ENCODE measurements at places on chromosomes 2 and 18. TPM values are rescaled to one million over a fixed set of nuclear protein-coding genes. Genes with fewer than 3 reads are reported as not detected.

DNA sequence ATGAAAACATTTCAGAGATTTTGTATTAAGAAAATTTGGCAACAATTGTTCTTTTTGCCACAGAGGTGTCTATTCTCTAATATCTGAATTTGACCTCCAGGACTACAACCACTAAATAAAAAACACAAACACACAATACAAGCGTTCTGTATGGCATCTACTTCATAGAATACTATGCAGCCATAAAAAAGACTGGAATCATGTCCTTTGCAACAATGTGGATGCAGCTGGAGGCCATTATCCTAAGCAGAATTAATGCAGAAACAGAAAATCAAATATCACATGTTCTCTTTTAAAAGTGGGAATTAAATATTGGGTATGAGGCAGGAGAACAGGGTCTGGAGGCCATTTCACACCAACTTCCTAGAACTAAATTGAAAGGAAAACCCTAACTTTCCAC is 19.5 kb downstream of the SLC25A12 start:
- no peak for DNase-seq

DNA sequence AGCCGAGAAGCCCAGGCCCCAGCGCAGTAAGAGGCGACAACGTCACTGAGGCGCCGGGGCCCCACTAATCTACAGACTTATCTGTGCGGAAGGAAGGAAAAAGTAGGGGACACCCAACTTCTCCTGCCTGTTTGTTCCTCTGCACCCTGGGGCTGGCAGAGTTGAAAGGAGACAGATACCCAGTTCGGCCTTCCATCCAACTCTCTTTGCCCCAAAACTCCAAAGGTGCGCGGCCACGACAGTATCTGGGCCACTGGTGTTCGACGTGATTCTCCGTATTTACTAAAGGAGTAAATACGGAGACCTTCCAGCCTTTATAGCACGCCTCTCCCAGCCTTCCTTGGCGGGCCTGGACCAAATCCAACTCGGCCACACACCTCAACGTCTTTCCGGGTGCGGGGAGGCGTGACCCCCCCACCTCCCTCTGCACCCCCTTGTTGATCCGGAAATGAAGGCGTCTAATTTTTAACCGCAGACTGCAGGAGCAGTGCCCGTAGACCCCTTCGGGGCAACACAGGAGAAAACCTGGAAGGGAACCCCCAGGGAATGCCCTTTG is 1.6 kb downstream of the SMAD7 start:
- peak; percentile 73 for DNase-seq

GRCh38 chr2:169818241-169818640 is 6.5 kb downstream of the METTL5 start:
- DNase-seq, result no peak

DNA sequence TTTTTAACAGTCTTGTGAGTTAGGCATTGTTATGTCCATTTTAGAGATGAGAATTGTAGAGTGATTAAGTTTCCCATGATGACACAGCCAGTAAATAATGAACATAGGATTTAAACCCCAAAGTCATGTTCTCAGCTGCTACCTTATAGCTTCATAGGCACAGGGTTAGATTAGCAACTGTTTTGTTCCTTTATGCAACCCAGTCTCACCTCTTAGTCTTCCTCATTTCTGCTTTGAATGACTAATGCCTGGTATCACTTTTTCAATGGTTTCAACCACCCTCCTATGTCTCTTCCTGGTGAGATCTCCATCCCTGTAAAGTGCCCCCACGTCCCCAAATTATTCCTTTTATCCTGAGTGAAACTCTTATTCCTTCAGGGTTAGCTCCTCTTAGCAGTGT is 44.3 kb downstream of the MFSD6 start:
- DNase-seq, result no peak

DNA sequence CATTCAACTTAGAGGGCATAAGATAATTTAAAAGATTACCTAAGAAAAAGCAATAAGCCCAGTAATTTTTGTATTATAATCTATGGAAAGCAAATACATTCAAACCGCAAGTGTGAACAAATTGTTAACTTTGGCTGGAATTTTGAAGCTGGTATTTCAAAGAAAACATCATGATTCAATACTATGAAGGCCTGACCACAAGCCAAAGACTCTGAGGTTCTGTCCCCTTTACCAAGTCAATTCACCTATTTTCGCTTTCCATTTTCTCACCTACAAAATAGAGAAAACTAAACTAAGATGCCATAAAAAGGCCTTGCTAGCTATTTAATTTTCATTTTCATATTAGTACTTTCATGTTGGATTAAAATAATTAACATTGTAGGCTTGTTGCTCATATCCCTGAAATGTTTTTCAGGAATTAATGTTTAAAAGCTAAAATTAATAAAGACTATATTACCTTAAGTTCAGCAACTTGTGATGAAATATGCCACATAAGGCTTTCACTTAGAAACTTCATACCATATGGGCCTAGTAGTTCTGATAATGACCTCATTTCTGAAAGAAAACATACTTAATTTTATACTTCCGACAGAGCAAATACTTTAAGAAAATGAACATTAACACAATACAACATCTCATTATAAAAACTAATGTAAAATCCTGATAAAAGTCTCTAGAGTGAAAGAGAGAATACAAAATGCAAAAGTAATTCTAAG is 85.7 kb upstream of the FRZB start:
- no peak for DNase-seq

DNA sequence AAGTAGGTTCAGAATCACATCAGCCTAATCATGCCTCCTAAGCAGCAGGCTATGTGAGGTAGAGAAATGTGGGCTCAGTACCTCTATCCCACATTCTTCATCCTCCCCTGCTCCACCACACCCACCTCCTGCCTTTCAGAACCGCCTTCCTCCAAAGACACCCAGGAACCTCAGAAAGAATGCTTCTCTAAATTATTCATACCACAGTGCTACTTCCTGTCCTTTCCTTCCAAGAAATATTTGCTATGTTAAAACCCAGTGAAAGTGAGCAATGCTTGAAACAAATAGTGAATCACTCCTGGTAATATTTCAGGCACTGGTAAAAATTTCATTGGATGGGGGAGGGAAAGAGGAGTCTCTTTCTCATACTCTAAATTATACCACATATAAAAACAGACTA is 24.0 kb upstream of the CREB1 start:
- no peak for DNase-seq

DNA sequence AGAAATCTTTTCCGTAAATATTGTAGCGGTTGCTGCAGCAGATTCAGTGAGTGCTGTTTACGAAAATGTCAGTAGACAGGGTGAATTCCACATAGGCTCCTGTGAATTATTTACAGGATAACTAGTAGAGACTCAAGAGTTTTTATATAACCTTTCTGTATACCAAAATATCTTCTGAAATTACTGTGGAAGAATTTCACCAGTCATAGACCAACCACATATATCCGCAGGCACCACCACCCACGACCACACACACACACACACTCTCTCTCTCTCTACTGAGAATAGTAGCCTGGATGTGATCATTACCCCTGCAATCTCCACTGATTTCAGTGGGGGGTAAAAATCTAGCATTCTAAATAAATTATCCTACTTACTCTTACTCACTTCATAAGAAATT is 341.8 kb downstream of the RBM43 start:
- DNase-seq, result no peak

- DNase-seq, result no peak
These were observed 535 bp downstream of the HOXD3 start for GRCh38 chr2:176157499-176158185.

- DNase-seq, result no peak
These were observed 81.1 kb upstream of the CAVIN2 start for GRCh38 chr2:191927991-191928390.

- no peak for DNase-seq
These were observed 3.9 kb upstream of the SH3RF3 start for GRCh38 chr2:109124982-109125592.

- no peak for DNase-seq
These were observed 47.5 kb downstream of the ANKRD44 start for GRCh38 chr2:197263077-197263476.

GRCh38 chr2:76000425-76000824 is 289.7 kb upstream of the GCFC2 start:
- DNase-seq, result no peak

GRCh38 chr2:200347301-200347700 is 40.8 kb downstream of the SPATS2L start:
- no peak for DNase-seq

DNA sequence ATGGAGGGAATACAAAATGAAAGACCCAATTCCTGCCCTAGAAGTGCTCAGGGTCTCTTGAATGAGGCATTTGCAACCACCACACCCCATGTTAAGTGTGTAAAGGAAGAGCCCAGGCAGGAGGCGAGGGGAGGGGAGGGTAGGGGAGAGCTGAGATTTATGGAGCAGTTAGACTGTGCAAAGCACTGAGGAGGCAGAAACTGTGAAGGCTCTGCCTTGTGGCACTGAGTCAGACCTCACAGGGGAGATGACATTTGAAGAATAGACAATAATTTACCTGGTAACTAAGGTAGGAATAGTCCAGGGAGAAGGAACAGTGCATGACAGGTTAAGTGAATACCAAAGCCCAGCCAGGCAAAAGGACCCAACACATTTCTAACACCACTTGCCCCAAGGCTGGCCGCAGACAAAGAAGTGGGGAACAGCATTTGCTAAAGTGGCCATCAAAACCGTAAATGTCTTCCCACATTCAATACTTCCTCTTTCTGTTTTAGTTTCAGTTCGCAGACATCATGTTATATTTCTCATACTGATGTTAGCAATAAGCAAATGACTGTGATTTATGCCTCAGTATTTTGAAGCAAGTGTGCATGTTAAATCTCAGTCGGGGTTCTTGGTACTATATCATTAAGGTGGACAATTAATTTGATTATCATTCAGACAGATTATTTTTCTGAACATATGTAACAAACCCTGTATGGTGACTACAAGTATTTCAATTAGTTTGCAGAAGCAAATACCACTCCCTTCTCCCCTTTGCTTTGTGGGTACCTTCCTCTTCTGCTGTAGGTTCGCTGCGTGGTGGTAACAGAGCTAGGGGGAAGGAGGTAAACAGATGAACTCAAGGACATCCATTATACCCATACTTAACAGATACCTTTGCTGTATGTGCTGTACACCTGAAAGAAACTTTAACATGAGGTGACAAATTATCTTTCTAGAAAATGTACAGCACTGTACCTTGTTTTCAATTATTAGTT is 27.5 kb downstream of the CDH20 start:
- no peak for DNase-seq

- DNase-seq, result no peak
These were observed 447.3 kb downstream of the XIRP2 start for GRCh38 chr2:167335541-167335992.

- no peak for DNase-seq
These were observed 9.2 kb downstream of the PTPRN start for GRCh38 chr2:219300022-219300421.

- no peak for DNase-seq
These were observed 39.3 kb downstream of the MOGAT1 start for GRCh38 chr2:222710736-222711135.

- no peak for DNase-seq
These were observed 496.9 kb upstream of the TNP1 start for GRCh38 chr2:217356781-217357180.

GRCh38 chr2:26756337-26756736 is 7.7 kb upstream of the SLC35F6 start:
- no peak for DNase-seq

- DNase-seq, result no peak
These were observed 33.1 kb upstream of the DYNAP start for GRCh38 chr18:54557958-54558357.

- no peak for DNase-seq
These were observed 58.1 kb downstream of the CYP26B1 start for GRCh38 chr2:72089537-72089936.

GRCh38 chr2:29006092-29006979 is 25.2 kb downstream of the TOGARAM2 start:
- DNase-seq, result no peak

DNA sequence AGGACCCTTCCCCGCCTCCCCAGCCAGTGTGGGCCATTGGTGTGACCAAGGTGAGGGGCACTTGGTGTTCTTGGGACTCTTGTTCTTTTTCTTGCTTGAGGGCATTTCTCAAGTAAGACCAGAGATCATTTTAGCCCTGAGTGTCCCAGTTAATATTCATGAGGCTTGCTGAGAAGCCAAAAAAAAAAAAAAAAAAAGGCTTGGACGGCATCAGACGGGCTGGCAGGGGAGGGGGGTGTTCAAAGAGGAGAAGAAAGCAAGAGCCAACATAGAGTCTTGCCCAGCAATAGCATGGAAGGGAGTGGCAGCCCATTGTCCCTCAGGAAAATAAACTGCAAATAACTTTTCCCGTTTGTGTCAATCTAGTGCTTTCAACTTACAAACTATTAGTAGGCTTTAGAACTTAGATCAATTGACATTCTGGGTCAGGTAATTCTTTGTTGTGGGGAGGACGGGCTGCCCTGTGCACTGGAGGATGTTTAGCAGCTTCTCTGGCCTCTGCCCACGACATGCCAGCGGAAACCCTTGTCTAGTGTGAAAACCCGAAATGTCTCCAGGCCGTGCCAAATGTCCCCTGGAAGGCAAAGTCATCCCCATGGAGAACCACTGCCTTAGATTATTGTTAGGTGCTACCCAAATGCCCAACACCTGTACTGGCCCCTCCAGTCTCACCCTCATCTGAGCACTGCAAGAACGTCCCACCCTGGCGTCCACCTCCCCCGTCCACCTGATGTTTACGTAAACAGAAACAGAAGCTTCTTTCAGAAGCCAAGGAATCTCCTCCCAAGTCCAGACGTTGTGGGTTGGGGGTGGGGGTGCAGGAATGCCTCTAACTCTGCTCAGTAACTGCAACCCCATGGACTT is 163.4 kb downstream of the BCL2 start:
- no peak for DNase-seq

GRCh38 chr18:23166891-23167541 is 31.7 kb downstream of the CABLES1 start:
- no peak for DNase-seq

GRCh38 chr18:56309104-56309503 is 329.3 kb downstream of the TXNL1 start:
- no peak for DNase-seq

DNA sequence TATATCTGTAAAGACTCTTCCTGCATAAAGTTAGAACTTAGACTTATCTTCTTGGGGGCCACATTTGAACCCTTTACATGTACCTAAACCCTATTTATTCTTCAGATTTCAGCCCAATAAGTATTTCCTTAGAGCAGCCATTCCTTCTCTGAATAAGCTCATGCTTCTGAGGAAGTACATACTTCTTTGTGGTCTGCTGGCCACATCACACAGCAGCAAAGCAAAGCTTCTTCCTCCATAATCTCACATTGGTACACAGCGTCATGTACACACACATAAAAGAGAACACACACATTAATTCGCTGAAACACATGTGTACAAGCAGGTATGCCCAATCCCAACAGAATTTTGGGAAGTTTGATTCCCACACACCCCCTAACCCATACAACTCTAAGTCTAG is 331.0 kb downstream of the CDH2 start:
- DNase-seq, result no peak

The ATP8B1 gene
- total RNA-seq, result 14.9 TPM

The PRKAG3 gene
- total RNA-seq, result not detected

The VIT gene
- 4.8 TPM for total RNA-seq

The GPBAR1 gene
- 5.6 TPM for total RNA-seq

The ANKRD53 gene
- 0.49 TPM for total RNA-seq

The STEAP3 gene
- total RNA-seq, result 3.9 TPM

The RNF125 gene
- 0.95 TPM for total RNA-seq

The PSME4 gene
- 79.8 TPM for total RNA-seq

The FLACC1 gene
- total RNA-seq, result 1.4 TPM

The MROH2A gene
- total RNA-seq, result not detected
